Activated gamma-delta T cell treated with anti-CD3 and anti-CD28 coated beads, Interleukin-2, amount 50 U/mL, for 16 hours (primary cell): ENCODE measurements at places on chromosomes 5 and 9.
A peak's percentile ranks its signal among the peaks of the same experiment; 100 is the strongest.

- DNase-seq: peak; percentile 95
These were observed 10.2 kb upstream of the AKNA start for GRCh38 chr9:114397848-114398605.

GRCh38 chr9:96435345-96435744 lies 14.6 kb upstream of the HABP4 start:
- no peak for DNase-seq

GRCh38 chr5:17769277-17769676 lies 135.0 kb downstream of the TAF11L14 start:
- no peak for DNase-seq

DNA sequence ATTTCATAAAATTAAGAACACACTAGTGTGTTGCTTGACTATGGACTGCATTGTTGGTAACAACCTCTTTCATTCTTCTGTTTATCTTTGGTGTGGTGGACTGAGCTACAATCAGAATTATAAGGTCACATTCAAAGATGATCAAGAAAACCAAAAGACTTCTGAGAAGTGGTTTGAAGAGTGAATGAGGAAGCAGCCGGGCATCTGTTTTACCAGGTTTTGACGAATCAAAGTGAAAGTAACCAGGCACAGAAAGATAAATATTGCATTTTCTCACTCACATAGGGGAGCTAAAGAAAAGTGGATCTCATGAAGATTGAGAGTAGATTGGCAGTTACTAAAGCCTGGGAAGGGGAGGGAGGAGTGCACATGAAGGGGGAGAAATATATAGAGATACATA lies 589.1 kb downstream of the ZNF608 start:
- no peak for DNase-seq

- no peak for DNase-seq
These were observed 139.5 kb upstream of the C9orf72 start for GRCh38 chr9:27712806-27713205.
